ENCODE measurements at places on chromosomes 16 and 17.

GRCh38 chr16:23006380-23006779 lies 142.9 kb downstream of the USP31 start:
- DNase-seq = no peak

GRCh38 chr16:794853-795466 lies 5.6 kb downstream of the GNG13 start:
- no peak for DNase-seq

DNA sequence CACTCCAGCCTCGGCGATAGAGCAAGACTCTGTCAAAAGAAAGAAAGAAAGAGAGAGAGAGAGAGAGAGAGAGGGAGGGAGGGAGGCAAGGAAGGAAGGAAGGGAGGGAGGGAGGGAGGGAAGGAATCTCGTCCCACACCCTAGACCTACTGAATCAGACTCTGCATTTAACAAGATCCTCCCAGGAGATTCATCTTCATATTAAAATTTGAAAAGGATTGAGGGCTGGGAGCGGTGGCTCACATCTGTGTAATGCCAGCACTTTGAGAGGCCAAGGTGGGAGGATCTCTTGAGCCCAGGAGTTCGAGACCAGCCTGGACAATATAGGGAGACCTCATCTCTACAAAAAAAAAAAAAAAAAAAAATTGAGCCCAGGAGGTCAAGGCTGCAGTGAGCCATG lies 33.5 kb upstream of the NUFIP2 start:
- no peak for DNase-seq

DNA sequence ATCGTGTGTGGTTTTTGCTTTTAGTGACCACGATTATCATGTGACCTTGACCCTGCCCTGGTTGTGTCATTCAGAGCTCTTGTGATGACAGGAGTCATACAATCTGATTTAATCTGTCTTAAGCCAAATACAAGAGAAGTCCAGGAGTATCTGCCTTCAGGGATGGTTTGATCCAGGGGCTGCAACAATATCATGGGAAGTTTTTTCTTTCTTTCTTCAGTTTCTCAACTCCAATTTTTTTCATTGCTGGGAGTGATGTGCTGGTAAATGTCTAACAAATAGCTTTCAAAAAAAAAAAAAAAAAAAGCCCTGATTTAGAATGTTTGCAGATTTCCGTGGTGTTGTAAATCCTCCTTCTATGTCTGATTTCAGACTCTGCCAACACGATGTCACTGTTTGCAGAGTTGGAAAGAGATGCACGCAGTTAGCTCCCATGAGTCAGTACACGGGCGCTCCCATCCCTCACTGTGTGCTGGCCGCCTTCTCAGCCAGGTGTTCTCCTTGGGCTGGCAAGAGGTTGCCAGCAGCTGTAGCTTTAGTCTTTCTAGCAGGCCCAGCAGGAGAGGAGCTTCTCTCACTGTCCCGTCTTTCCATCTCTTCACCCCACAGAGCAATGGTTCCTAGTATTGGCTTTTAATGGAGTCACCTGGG lies 229.7 kb downstream of the SNX29 start:
- DNase-seq = no peak

- no peak for DNase-seq
Observed at GRCh38 chr16:89549007-89549700, 11.3 kb upstream of the RPL13 start.

GRCh38 chr17:16491703-16492612 lies at the start of gene LRRC75A:
TSS of gene LRRC75A (minus strand) at chr17:16492193. CDS start at chr17:16491990, 203 bp downstream.
- DNase-seq = no peak

DNA sequence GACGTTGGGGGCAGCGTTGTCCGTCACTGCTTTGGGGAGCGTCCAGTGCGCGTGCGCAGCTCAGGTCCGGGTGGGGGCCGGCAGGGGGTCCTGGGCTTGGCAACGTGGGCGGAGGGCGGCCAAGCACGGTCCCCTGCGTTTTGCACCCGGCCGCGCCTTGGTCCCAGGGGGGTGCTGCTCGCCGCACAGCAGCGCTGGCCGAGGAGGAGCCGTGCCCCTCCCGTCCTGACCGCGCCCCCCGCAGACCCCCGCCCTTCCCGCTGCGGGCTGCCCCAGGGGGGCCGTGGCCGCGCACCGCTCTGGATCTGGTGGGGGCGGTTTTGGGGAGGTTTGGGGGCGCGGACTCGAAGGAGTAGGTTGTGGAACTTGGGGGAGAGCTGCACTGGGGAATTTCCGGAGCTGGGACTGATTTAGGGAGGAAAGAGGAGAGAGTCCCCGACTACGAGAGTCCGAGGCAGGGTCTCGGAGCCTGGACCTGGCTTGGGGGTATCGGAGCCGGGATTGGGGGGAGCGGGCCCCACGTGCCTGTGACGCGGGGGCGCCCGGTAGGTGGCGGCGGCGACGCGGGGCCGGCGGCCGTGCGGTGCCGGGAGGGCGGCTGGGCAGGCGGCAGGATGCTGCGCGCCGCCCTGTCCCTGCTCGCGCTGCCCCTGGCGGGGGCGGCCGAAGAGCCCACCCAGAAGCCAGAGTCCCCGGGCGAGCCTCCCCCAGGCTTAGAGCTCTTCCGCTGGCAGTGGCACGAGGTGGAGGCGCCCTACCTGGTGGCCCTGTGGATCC lies at the start of gene SLC9A5:
SLC9A5 (plus strand) TSS at position 579 of the 777 bp plus-strand sequence; CDS start at position 615, 36 bp downstream.
- no peak for DNase-seq

DNA sequence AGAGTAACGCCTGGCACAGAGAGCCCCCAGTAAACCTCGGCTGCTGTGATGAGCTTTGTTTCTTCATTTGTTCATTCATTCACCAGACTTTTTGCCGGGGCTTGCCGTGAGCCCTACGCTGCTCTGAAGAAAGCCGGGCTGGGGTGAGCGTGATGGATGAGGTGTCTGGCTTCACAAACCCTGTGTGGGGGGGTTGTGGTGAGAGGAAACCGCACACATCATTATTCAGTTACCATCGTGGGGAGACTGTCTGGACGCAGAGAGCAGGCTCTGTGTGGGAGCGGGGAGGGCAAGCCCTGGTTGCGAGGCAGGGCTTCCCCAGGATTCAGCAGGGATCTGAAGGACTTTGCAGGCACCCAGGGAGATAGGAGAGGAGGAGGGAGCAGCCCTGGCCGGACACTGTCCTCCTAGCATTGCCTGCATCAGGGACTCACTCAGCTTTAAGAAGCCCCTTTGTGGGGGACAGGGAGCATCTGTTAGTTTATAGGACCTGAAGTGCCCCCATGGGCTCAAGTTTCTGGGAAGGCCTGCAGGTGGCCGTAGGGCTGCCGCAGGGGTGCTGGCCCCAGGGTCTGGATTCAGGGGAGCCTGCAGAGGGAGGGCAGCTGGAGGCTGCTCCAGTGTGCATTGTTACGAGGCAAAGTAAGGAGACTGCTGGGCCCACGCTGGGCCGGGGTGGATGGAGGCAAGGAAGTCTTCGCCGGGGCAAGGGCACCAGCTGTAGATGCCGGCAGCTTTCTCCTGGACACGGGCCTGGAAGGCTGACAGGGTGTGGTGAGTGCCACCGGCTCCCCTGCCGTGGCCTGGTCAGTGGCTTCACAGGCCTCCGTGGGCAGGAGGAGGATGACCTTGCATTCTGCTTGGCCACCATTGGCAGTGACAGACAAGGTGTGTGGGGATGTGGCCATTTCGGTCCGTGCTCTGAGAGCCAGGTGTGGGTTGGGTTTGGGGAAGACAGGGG lies 334.5 kb downstream of the SEC14L1 start:
- DNase-seq = no peak

DNA sequence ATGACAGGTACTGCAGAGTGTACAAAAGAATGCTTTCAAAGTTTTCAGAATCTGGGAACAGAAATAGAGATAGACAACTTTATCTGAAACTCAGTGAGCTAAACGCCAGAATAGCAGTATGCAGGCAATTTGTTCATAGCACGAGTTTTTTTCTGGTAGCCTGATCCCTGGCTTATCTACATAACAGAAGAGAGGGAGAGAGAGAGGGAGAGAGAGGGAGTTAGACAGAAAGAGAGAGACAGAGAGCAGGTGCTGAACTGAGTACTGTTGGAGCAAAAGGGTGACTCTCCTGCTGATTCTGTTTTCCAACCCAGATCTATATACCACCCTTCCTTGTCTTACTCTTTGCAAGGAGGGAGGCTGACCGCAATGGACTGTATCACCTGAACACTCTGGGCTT lies 388.0 kb upstream of the CA10 start:
- no peak for DNase-seq

DNA sequence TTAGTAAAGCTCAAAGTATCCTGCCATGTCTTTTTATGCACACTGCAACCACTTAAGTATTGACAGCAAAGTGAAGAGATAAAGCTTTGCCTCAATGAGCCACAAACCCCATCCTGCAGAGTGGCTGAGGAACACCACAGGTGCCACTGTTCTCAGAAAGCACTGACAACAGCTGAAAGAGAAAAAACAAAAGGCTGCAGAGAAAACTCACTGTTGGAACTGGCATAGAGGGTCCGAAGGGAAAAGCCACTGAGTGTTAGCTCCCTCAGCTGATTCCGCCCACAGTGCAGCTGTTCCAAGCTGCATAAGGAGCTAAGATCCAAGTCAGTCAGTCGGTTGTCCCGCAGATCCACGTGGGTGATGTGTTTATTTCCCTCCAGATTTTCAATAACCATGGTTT lies 48.3 kb downstream of the PHLPP2 start:
- no peak for DNase-seq

- no peak for DNase-seq
Observed at GRCh38 chr16:62208934-62209333, 172.7 kb upstream of the CDH8 start.

DNA sequence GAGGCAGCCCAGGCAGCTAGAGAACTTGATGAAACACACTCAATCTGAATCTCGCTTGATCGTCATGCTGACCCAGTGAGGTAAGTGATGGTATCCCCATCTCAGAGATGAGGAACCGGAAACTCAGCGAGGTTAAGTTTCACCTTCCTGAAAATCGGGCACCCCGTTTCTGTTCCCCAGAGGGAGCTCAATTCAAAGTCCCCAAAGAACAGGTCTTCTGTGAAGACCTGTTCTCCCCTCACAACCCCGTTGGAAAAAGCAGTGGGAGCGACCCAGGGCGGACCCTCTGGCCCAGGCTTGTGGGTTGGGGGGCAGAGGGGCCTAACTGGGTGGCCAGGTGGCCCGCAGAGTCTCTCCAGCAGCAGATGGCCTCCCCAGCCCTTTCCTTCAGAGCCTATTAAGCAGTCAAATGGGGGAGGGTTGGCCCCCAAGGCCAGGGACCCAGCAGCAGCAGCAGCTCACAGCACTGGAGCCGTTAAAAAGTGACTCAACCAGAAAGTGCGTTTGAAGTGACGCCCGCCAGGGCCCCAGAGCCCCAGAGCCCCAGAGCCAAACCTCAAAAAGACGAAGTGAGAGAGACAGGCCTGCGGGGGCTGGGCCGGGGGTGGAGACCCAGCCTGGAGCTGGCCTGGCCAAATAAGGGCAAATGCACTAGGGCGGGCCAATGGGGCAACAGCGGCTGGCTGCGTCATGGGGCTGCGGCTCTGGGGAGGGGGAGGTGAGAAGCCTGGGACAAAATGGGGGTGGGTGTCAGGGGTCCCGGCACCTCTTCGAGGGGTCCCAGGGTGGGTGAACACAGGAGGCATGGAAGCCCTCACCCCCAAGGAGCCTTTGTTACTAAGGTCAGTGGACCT lies 9.2 kb upstream of the TSPOAP1 start:
- DNase-seq = peak; percentile 37

GRCh38 chr17:1123921-1124715 lies 55.7 kb downstream of the ABR start:
- no peak for DNase-seq

GRCh38 chr16:1366712-1367299 lies 15.1 kb downstream of the GNPTG start:
- no peak for DNase-seq

- DNase-seq = no peak
Observed at GRCh38 chr17:60529806-60530205, 3.8 kb upstream of the APPBP2 start.

DNA sequence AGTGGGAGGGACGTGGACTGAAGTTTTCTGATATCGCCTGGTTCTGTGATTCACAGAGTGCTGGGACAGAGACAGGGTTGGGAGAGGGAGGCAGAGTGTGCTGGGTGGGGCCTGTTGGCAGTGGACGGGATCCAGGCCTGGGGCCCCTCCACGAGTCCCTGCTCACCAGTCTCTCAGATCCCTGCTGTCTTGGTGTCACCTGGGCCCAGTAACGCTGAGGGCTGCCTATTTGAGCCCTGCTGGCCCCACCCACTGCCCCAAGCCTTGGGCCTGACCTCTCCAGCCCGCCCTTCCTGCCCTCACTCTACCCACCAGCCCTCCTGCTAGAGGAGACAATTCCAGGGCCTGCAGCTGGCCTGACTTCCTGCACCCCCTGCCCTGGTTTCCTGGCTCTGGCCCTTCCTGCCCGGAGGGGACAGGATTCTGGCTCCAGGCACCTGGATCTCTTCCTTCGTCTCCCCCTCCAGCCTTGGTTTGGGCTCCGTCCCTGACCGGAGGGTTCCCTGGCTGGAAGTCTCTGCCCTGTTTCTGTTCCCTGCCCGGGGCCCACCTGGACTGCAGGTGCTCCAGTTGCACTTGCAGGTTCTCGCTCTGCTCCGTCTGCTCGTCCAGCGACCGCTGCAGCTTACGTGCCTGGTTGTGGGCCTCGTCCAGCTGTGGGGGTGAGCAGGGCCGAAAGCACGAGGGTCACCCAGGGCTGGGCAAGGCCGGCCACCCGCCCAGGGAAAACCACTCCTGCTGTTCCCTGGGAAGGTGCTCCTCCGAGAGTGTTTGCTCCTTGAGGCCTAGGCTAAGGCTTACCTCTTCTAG lies 21.4 kb downstream of the CCDC102A start:
- no peak for DNase-seq

DNA sequence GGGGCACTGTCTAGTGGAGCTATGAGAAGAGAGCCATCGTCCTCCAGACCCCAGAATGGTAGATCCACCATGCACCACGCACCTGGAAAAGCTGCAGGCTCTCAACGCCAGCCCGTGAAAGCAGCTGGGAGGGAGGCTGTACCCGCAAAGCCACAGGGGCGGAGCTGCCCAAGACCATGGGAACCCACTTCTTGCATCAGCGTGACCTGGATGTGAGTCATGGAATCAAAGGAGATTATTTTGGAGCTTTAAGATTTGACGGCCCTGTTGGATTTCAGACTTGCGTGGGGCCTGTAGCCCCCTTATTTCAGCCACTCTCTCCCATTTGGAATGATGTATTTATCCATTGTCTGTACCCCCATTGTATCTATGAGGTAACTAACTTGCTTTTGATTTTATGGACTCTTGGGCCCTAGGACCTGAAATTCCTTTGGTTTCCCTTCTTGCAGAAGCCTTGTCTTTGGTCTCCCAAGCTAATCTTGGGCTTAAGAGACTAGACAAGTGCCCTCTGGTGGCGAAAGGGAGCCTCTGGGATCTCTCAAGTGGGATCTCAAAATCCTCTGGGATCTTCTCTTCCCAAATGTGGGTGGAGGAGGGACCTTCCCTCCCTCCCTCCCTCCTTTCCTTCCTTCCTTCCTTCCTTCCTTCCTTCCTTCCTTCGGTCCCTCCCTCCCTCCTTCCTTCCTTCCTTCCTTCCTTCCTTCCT lies 58.2 kb upstream of the HAPSTR1 start:
- DNase-seq = no peak

GRCh38 chr17:67557052-67557845 lies 160.5 kb upstream of the NOL11 start:
- no peak for DNase-seq
